ENCODE measurements at places on chromosomes 2 and 18.

- DNase-seq, result no peak
Measured at GRCh38 chr2:128797937-128798336, 479.3 kb upstream of the HS6ST1 start.

- no peak for DNase-seq
Measured at GRCh38 chr2:129936334-129936934, 43.0 kb upstream of the RAB6C start.

DNA sequence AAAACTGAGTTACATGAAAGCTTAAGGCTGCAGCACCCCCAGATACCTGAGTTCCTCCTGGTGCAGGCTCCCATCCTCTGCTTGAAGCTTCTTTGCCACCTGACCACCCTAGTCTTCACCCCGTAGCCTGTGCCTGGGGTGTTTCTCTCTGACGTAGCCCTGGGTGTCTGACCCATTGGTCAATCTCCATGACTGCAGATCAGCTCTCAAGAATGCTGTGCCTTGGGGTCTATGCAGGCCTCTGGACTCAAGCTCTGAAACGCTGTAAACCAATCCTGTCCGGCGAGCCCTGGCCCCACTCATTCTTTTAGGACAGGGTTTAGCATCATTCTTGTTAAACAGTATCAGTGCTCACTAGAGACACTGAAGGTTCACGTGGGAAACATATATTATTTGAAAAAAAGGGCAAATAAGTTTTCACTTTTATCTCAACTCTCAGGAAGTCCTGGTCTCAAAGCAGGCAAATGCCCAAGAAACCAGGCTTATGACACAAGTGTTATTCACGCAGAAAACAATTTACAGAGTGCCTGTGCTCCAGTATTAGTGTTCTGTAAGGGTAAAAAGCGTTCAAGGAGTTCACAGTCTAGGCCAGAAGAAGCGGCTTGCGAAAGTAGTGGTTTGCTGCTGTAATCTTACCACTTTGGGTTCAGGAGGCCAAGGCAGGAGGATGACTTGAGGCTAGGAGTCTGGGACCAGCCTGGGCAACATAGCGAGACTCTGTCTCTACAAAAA is 22.8 kb upstream of the PPP4R1 start:
- no peak for DNase-seq

DNA sequence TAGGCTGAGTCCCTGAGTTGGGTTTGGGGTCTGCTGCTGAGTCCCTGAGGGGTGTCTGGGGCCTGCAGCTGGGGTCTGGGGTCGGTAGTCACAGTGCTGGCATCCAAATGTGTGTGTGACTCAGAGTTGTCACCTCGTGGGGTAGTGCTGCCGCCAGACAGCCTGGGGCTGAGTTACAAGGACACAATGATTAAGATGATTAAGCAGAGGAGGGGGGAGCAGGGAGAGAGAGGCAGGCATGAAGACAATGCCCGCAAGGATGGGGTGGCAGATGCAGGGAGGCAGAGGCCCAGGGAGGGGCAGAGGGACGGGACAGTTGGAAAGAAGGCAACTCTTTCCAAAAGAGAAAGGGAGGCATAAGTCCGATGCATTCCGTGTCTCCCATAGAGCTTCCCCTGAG is 120.2 kb downstream of the CELF4 start:
- no peak for DNase-seq

DNA sequence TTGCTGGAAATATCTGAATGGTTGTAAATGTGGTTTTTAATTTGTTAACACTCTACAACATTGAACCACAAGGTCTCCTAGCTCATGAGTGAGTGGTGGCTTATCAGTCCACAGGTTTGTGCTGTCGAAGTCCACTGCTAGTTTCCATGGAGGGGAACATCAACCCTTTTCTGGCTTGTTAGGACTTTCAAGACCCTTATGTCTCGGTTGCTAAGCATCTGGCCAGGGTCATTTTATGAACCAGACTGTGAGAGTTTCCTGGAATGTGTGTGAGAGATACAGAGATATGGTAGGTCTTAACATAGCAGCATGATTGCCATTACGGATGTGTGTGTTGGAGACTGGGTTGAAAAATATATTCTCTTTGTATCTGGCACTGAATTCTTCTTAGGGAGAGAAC is 36.9 kb downstream of the KCNE4 start:
- no peak for DNase-seq

- DNase-seq, result no peak
Measured at GRCh38 chr2:24490181-24490689, 819 bp upstream of the NCOA1 start.

DNA sequence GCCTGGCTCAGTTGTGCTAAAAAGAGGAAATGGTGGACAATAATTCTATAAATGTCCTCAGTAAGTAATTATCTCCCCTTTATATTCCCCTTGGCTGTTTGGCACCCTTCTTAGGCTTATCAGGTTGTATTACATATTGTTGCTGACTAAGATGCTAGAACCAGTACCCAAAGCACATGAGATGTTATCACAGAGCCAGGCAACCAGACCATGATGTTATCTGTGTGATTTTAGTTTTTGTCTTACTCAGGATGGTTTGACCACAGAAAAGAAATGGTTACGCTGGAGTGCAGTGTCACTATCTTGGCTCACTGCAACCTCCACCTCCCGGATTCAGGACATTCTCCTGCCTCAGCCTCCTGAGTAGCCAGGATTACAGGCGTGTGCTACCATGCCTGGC is 15.2 kb downstream of the R3HDM1 start:
- DNase-seq, result no peak

GRCh38 chr2:39127973-39128372 is 7.1 kb upstream of the SOS1 start:
- DNase-seq, result no peak

DNA sequence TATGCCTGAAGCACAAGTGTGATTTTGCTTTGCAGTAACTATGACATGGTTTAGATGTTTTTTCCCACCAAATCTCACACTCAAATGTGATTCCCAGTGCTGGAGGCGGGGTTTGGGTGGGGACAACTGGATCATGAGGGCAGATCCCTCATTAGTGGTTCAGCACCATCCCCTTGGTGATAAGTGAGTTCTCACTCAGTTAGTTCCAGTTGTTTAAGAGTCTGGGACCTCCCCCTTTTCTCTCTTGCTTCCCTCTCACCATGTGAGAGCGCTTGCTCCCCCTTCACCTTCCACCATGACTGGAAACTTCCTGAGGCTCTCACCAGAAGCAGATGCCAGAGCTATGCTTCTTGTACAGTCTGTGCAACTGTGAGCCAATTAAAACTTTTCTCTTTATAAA is 102.9 kb downstream of the NBAS start:
- no peak for DNase-seq

DNA sequence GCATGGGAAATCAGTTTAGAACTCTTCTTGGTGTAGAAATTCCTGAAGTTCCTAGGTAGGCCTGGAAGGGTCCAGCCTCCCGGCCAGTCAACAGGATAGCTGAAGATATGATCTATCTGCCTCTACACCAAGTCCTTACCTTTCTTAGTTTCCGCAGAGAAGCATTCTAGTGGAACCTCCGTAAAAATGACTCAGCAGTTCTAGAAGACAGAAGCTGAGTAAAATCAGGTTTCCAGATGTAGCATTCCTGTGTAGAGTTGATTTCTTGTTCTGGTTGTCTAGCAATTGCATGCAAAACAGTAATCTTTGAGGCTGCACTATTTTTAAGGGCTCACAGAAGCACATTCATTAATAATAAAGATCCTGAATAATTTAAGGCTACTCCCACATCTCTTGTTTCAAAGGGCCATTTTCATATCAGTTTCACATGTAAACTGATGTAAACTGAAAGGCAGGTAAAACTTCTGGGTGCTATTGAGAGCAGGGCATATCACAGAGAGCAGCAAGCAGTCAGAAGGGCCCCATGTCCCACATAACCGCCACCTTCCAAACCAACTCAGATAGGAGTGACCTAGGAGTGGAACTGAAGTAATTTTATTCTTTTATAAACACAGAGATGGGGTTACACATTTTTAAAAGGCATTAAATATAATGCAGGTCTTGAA is 3.2 kb upstream of the DYTN start:
- DNase-seq, result no peak

DNA sequence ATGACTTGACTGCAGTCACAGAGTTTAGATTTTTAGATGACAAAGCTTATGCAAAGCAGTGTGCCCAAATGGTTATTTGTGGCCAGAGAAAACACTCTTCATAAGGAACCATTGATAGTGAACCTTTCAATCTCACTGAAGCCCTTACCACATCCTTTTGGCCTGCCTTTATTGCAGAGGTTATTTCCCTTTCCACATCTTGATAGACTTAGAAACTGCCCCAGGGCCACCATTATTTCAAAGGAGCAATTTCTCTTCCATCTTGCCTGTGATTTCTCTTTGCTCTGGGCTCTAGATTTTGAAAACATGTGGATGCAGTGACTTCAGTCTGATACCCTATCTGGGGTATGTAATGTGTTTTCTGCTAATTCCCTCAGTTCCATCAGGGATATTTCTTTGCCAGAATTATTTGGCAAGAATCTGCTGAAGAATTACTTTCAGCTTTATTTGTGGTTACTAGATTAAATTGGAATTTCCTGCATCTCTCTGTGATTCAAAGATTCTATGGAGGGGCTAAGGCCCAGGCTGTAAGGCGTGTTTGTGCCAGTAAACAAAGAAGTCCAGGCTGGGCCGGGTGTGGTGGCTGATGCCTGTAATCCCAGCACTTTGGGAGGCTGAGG is 51.0 kb downstream of the MOGAT1 start:
- no peak for DNase-seq

DNA sequence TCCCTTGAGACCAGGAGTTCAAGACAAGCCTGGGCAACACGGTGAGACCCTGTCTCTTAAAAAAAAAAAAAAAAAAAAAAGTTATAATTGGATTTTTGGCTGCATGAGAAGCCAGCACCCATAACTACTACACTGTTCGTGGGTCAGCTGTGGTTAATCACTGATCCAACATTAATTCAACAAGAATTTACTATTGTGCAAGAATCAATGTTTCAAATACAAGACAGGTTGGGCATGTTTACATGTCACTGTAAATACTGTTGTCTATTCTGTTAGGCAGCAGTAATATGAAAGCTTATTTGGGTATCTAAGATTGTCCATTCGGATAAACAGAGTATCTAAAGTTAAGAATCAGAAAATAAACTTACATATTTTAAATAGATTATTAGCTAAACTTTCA is 62.3 kb downstream of the ESCO1 start:
- DNase-seq, result no peak

DNA sequence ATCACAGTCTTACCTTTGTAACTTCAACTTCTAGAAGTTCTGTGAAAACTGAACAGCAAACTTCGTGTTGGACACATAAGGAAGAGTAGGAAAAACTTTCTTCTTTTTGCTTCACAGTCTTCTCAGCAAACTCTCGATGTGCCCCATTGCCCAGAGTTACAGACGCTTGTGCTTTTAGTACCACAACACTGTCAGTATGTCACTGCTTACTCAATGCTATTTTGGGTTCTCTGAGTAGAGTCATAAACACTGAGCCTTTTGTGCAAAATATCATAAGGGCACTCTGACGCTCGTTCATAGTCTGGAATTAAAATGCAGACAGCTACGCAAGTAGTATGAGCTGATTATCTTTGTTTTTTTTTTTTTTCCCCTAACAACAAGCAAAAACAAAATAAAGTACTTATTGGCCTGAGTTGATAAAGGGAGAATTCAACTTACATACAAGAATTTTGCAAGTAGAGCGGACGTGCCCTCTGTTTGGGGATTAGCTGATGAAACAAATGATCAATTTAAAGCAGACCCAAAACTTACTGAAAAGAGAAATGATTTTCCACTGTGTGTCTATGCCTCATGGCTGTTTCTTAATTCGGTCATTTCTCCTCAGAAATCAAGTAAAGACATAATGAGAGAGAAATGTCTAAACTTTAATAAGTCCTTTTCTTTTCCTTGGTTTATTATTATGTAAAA is at the start of gene CDH19:
Gene CDH19 (minus strand): TSS at position 150 of the 687 bp plus-strand sequence. CDS start 31,886 bp downstream, outside the sequence.
- no peak for DNase-seq

GRCh38 chr18:62445386-62445917 is 77.4 kb upstream of the ZCCHC2 start:
- no peak for DNase-seq

GRCh38 chr2:23491591-23492336 is 106.8 kb downstream of the KLHL29 start:
- no peak for DNase-seq

- DNase-seq, result no peak
Measured at GRCh38 chr2:5021136-5021535, 671.0 kb upstream of the SOX11 start.

DNA sequence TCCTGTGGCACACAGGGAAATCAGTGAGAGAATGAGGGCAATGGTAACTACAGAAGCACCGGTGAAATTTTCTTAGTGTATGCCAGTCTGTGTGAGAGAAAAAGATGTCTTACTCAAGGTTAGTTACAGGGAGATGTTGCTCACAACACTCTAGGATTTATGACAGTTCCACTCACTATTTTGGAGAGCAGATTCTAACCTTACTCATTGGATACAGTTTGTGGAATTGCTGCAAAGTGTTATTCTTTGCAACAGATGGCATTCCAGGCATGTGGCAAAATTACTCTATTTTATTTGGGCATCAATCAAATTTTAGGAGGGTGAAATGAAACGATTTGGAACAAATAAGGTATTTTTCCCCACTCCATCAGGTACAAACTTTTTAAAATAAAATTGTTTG is 449.1 kb downstream of the PIK3C3 start:
- no peak for DNase-seq
